Calu3 (cell line): ENCODE measurements at places on chromosomes 5 and 9. TPM values are rescaled to one million over a fixed set of nuclear protein-coding genes. Genes with fewer than 3 reads are reported as not detected.
A peak's percentile ranks its signal among the peaks of the same experiment; 100 is the strongest.

The DDX4 gene
- not detected in 2 replicates for total RNA-seq

DNA sequence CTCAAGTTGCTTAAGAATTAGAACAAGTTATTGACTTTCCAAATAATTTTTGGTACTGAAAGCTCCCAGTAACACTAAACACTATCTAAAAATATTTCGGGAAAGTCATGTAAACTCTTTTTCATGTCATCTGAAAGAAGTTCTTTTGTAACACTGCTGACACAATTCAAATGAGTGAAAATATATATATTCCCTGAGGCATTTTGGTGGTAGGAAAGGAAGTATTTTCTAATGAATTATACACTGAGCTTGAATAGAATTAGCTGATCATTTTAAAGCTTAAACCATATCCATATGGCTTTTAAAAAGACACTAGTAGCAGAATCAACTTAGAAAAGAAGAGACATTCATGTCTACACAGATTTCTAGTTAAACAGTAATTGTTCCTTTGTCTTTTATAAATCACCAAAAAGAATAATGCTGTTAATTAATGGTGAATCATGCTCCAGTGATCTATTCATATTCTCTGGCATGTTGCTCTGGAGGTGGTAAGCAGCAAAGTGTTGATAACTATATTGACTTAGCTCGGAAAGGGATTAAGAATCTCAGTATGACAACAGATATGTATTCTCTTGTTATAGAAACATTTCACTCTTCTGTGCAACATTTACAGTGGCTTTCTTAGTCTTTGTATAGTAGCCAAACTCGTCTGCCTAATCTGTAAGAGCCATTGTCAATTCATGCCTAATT is 27.4 kb upstream of the RFX3 start:
- no peak for DNase-seq

DNA sequence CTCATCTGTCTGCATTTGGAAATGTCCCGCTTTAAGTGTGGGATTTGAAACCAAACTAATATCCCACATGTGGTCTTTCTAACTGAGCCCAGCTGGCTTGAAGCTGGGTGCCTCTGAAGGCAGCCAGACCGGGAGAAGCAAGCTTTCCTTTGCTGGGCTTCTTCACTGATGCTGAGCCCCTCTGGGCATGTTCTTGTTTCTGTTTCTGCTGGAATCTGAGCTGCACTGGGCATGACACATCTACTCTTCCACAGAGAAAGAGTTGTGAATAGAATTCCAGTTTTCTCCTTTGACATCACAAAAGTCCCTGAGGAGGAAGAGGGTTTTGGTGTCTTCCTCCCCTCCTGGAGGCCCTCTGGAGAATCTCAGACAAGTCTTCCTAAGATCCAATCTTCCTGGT is 179.5 kb downstream of the ATP10B start:
- no peak for DNase-seq

The RAI14 gene
- total RNA-seq: 56.2 and 84.3 TPM in 2 replicates

- no peak for DNase-seq
Measured at GRCh38 chr5:134567641-134568336, 42.3 kb downstream of the JADE2 start.

DNA sequence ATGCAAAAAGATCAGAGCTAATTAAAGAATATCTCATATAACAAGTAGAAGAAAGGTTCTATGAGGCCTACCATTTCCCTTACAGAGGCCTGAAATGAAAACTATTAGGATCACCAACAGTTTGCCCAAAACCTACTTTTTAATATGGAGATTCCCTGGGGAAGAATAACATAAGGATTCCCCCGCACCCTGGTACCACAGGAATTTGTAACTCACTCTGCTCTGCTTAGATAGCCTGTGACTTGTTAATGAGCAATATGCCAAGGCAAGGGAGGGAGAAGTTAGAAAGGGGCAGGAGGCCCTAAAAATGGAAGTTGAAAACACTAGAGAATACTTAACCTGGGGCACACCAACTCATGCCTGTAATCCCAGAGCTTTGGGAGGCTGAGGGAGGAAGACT is 107.0 kb downstream of the CDH6 start:
- no peak for DNase-seq

DNA sequence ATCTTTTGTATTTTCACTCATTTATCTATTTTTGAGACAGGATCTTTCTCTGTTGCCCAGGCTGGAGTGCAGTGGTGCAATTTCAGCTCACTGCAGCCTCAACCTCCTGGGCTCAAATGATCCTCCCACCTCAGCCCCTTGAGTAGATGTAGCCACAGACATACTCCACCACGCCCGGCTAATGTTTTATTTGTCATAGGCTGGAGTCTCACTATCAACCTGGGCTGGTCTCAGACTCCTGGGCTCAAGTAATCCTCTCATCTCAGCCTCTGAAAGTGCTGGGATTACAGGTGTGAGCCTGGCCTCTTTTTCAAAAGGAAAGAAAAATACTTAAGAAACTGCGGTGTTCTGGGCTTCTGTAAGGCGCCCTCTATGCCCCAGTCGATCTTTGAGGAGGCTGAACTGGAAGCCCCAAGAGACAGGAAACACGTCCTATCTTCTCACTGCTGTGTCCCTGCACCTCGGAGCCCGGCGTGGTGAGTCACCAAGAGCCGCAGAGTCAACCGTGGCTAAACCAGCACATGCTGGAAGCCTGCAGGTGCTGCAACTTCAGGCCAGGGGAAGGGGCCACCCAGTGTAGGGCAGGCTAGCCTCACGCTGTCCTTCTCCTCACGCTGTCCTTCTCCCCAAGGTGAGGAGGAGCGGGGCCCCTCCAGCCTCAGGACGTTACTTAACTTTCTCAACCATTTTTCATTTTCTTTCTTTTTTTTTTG is 15.2 kb upstream of the LHX3 start:
- peak; percentile 16 for DNase-seq

GRCh38 chr9:26175264-26175663 is 497.0 kb upstream of the TUSC1 start:
- no peak for DNase-seq

GRCh38 chr5:29993286-29993685 is 1200.2 kb upstream of the CDH6 start:
- no peak for DNase-seq

DNA sequence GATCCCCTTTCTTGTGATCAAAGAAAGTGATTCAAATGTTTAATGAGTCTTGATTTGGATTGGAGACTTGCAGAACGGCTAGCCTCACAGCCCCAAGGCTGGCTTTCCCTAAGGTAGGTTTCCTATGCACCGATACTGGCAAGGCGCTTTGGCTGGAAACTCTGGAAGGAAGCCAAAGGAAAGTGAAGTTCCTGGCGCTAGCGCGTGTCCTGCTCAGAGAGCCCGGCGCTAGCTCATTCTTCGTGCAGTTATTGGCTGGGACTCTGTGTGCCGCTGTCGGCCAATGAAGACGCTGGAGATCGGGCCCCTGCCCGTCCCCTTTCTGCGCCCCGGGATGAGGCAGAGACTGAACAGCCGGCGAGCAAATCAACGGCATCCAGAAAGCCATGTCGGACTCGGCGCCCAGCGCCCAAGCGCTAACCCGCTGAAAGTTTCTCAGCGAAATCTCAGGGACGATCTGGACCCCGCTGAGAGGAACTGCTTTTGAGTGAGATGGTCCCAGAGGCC is at the start of gene PCDHGC3:
TSS of gene PCDHGC3 (plus strand) at position 342 of the 507 bp plus-strand sequence. CDS start at position 493, 151 bp downstream.
- DNase-seq: peak; percentile 95

The FRRS1L gene
- total RNA-seq: not detected in 2 replicates
